ENCODE measurements at places on chromosomes 11 and 22.
A peak's percentile ranks its signal among the peaks of the same experiment; 100 is the strongest.

DNA sequence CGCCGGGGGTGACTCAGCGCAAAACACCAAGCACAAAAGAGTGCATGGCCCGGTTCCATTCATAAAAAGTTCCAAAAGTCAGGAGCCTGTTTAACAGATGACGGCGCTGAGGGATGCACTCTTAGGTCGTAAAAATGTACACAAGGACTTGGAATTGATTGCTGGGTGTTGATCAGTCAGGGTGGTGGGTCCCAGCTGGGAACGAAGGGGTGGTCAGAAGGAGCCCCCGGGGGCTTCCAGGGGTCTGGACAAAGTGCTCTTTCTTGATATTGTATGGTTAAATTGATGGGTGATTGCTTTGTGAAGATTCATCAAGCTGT, 20.7 kb downstream of the IFITM10 start:
- DNase-seq, result no peak

- DNase-seq, result no peak
Observed at GRCh38 chr11:16028419-16028818, 327.9 kb downstream of the SOX6 start.

- DNase-seq, result no peak
Observed at GRCh38 chr11:74400606-74401005, 2.4 kb upstream of the PGM2L1 start.

DNA sequence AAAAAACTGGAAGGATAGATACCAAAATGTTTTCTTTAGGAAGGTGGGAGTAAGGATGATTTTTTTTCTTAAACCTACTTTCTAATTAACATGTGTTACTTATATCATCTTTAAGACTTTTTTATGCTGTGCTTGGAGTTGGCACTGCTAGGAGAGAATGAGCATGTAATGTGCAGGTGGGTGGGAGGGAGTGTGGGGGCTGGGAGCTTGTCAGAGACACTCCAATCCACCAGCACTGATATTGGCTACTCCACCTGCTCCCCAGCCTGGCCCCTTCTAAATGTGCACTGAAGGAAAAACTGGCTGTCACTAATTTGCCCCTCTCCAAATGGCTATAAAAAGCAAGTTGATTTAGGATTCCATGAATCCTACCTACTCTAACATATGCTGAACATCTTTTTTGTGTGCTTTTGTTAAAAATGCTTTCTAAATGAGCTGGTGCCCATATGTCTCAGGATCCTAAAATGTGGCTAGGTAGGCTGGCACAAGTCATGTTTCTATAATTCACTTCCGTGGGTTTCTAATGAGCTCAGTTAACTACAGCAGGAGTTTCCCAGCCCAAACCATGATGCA, 44.3 kb upstream of the BMAL1 start:
- no peak for DNase-seq

- no peak for DNase-seq
Observed at GRCh38 chr11:119397740-119398139, 16.2 kb upstream of the USP2 start.

GRCh38 chr11:36073411-36074203, 129.7 kb downstream of the LDLRAD3 start:
- no peak for DNase-seq

GRCh38 chr11:122703541-122704272, 48.2 kb downstream of the UBASH3B start:
- DNase-seq, result peak; percentile 33

DNA sequence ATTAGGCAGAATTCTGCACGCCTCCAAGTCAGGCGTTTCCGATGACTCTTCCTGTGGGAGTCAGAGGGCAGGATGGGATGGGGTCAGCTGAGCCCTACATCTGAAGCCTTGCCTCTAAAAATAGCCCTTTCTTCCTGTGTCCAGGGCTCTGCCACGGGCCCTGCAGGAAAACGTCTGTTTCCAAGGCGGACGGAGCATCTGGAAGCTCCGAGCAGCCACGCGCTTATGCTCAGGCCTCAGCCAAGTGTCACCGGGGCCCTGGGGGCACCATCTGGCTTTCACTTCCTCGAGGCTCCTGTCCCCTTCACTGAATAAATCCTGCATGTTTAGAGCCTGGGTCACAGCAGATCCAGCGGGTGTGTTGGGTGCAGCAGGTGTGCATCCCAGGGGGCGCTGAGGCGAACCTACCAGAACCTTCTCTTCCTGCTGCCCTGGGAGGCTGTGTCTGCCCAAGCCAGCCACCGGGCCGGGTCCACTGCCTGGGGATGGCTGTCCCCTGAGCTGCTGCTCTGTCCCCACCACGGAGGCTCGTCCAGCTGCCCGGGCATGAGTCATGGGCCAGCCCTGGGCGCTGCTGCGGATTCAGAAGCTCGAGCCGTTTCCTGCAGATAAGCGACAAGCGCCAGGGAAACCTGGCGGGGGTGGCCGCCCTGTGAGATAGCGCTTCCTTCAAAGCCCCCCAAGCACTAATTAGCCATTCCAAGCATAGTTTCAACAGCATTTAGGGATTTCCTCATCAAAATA, 32.0 kb upstream of the LINC01488 start:
- DNase-seq, result no peak

GRCh38 chr11:123924027-123924426, 15.4 kb upstream of the OR4D5 start:
- no peak for DNase-seq

GRCh38 chr11:120386774-120387371, 50.7 kb downstream of the ARHGEF12 start:
- no peak for DNase-seq

GRCh38 chr11:108170184-108170583, 48.8 kb downstream of the ACAT1 start:
- no peak for DNase-seq

DNA sequence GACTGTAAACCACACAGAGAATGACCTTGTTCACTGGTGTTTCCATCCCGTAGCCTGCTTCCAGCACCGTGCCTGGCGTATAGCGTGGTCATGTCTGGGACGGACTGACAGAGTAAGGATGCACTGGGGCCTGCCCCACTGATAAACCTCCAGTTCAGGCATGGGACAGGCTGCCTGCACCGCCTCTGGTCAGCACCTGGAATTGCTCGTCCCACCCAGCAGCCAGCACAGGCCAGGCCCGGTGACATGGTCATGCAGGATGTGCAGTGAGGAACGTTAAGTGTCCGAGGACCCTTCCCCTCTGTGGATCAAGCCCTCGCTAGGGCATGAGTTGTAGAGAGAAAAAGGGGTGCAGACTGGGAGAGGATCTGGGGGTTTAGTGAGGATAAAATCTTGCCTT, 44.8 kb downstream of the LMO1 start:
- no peak for DNase-seq

- no peak for DNase-seq
Observed at GRCh38 chr22:31122196-31122531, 602 bp upstream of the INPP5J start.

DNA sequence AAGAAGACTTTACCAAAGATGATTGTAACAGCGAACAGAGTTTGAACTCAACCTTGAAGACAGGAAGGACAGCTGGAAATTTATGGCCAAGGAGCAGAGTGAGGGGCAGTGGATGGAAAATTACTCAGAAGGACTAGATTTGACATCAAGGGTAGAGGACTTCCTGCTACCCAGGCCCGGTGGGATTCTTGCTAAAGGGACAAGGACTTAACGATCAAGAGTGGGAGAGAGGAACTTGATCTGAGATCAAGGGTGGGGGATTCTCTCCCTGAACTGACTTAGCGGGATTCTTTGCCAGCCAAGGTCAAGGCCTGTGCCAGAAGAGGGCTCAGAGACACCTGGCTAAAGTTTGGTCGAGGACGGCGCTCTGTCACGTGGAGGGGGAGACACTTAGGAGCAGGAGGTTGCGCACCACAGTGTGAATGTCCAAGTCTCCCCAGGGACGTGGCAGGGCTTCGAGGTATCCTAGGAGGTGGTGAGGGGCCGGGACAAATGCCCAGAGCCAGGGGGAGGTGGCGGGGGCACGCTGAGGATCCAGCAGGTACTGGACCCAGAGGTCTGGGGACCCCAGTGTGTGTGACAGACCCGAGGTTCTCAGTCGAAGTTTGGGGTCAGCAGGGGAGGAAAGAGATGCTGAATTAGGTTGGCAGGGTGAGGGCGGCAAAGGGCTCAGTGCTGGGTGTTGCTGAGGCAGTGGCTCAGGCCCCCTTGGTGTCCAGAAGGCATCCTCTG, 46.1 kb upstream of the SHISAL1 start:
- no peak for DNase-seq

GRCh38 chr11:14232652-14233051, 126.3 kb downstream of the RRAS2 start:
- no peak for DNase-seq

DNA sequence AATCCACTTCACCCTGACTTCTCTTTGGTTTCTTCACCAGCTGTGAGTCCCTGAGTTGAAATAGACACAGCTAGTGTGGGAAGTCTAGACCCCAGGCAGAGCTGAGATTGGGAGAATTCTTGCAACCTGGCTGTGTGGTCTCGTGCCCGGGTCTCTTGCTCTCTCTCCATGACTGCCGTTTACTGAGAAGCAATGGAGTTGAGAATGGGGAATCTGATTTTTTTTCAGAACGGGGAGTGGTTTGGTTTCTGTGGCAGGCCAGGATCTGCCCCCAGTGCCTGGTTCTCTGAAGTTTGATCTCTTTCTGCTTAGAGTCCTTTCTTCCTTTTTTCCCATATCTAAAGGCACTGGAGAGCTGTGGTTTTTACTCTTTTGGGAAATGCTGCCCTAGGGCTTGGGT, 1.5 kb downstream of the SIDT2 start:
- no peak for DNase-seq

DNA sequence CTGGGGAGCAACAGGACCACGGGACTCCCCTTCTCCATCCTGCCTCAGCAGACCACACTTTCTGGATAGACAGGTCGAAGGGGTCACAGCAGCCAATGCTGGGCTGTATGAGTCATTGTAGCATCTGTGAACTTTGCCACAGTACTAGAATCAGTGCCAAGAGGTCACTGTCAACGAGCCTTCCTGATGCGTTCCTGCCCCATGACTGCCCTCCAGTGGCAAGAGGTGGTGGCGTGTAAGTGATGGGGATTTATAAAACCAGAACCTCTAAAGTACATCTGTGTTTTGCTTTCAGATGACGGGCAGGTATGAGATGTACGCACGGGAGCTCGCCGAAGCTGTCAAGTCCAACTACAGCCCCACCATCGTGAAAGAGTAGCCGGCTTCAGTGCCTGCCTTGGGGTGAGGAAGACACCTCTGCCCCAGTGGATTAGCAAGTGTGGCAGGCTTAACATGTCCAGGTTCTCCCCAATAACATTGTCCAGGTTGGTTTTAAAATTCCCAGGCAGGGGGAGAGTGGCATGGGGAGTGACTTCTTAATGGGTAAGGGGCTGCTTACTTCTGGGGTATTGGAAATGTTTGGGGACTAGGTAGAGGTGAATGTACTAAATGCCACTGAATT, 29.4 kb downstream of the GUCD1 start:
- peak; percentile 70 for DNase-seq

- no peak for DNase-seq
Observed at GRCh38 chr11:115848611-115849010, 344.4 kb upstream of the CADM1 start.

DNA sequence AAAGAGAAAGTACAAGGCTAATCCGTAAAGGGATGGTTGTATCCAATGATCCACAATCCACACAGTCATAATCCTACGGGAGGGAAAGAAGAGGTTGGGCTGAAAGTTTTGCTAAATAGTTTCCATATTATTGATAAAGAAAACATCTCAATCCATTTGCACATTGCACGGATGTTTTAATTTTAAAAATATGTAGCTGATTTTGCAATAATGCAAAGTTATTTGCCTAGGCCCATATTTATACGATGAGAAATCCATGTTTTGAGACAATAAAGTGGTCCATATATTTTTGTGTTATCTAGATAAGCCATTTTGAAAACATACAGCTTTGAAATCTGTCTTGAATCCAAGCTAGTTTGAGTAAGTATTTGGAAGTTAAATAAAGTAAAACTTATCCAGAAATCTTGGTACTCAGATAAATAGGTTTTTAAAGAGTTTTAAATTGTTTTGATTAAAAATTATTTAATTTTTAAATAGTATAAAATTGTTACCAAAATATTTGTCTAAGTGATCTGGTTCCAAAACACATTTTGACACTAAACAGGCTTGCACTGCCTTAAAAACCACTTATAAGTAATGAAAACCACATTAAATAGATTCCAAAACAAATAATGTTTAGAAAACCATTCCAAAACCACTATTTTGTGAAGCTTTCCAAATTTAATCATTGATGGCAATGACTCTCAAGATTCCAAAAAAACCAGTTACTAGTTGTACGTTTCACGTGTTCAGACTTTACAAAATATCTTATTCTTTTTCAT, 38.2 kb upstream of the PAMR1 start:
- no peak for DNase-seq

DNA sequence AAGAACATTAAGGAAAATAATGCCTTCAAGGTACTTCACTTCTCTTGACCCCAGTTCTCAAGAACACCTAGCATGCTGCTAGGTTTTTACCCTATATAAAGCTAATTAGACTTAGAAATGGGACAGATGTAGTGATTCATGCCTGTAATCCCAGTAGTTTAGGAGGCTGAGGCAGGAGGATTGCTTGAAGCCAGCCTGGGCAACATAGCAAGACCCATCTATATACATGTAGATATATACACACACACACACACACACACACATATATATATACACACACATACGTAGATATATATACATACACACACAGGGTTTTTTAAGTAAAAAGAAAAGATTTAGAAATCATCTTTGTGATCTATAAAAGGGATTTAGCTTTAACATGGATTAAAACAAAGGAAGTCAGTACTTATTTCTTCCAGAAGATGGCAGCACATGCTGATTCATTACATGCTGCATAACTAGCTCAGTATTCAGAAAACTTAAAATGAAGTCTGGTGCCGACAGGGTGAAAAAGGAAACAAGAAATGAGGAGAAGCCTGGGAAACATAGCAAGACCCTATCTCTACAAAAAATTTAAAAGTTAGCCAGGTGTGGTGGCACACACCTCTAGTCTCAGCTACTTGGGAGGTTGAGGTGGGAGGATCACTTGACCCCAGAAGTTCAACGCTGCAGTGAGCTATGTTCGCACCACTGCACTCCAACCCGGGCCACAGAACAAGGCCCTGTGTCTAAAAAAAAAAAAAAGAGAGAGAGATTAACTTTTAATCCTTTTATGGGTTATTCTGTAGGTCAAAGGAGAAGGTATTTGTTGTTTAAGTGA, 28.5 kb upstream of the RBX1 start:
- DNase-seq, result peak; percentile 5

- no peak for DNase-seq
Observed at GRCh38 chr11:123247496-123247799, 52.4 kb upstream of the CLMP start.

GRCh38 chr11:20015529-20016427, 144.5 kb downstream of the DBX1 start:
- no peak for DNase-seq

GRCh38 chr11:108726077-108726800, 61.4 kb downstream of the DDX10 start:
- DNase-seq, result no peak

DNA sequence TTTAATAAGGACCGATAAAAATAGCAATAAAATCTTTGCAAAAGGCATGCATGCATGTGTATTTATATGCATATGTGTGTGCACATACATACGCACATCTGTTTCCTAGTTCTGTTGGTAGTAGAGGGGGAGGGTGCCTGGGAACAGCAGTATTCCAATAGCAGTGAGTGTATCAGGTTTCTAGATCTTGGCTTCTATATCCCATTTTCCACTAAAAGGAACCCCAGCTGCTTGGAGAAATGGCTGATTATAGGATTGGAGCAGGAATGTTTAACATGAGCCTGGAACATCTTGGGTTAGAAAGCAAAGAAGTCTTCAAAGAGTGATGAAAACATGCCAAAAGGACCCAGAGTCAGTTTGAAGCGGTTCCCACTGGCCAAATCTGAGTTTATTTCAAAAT, 21.0 kb downstream of the TNRC6B start:
- DNase-seq, result no peak

Data from stimulated activated effector memory CD8-positive, alpha-beta T cell treated with anti-CD3 and anti-CD28 coated beads, Interleukin-12 subunit alpha, Interleukin-12 subunit beta, amount 100 ng/mL, for 72 hours (primary cell).